Fibroblast of skin of right quadriceps (primary cell): ENCODE measurements at places on chromosomes 6 and 20.

DNA sequence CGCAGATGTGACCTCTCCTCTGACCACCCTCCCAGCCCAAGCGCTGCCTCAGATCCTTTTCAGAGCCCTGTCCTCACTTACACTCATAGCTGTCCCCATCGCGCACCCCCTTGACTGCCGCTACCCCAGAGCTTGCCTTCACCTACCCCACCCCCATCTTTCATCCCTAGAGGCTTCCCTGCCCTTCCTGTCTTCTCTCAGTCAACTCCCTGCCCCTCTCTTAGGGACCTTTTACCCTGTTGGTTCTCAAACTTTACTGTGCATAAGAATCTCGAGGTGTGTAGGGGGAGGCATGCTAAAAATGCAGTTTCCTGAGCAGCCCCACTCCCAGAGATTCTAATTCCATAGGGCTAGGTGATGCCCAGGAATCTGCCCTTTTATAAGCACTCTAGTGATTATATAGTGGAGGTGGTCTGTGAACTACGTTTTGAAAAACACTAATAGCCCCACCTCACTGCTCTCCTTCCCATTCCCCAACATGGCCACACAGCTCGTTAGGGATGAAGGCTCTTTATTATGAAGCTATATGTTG is 725 bp downstream of the TM9SF4 start:
- DNase-seq, result peak; percentile 23

DNA sequence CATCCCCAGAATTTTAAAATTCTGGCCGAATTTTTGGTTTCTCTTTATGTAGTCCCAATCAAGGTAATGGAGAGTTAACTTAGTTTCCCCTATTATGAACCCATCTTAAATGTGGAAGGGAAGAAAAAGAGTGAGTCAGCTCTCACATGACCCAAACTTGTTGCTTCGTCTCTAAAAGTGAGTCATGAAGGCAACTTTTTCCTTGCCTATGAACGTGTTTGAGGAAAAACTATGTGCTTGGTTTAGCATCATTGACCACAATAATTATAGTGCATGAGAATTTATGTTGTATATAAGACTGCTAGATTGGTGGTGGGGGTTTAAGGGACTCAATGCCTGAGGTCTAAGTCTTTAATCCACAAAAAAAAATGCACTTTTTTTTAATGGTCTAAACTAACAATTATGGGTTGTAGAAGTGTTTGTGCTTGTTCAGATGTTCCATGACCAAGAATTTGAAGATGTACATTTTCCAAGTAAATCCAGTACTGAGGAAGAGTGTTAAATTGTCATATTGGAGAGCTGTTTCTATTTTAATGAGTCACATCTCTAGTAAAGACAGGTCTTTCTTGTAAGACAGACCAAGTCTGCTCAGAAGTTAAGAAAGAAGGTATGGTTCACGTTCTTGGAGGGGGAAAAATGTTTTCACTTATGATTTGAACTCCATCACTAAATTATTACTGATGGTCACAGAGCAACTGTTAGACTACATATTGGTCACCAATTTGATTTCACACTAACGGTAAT is 409.9 kb upstream of the MARCKS start:
- peak; percentile 97 for DNase-seq

GRCh38 chr6:82711971-82712370 is 348.4 kb downstream of the TPBG start:
- peak; percentile 63 for DNase-seq

DNA sequence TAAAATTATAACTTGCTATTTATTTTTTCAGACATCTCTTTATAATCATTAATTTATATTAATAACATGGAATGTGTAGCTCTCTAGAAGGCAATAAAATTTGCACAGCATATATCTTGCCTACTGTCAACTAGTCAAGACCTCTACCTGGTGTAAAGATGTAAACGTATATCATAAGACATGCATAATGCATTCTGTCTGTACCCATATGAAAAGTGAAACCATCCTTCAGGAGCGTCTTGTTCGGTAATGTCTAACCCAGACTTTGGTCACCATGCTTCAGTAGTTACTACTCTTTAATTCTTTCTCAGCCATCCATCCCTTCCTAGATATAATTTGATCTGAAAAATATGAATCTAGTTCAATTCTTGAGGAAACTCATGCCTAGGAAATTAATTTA is 21.0 kb downstream of the CEP43 start:
- DNase-seq, result no peak

DNA sequence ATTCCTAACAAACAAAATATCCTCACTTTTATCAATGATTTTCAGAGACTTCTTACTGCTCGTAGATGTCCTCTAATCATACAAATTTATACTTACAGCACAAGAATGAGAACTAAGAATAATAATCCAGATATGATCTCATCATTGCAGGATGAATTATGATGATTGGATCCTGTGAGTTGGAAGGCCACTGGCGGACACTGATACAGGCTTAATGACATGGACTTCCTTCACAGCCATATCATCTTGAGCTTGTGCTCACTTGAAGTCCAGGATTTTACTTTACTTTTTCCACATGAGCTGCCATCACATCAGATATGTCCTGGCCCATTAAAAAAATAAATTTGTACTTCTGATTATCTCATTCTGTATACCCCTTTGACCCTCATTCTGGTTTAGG is 94.3 kb downstream of the NKAIN2 start:
- DNase-seq, result no peak

GRCh38 chr6:70376628-70377027 is 36.7 kb upstream of the FAM135A start:
- no peak for DNase-seq

DNA sequence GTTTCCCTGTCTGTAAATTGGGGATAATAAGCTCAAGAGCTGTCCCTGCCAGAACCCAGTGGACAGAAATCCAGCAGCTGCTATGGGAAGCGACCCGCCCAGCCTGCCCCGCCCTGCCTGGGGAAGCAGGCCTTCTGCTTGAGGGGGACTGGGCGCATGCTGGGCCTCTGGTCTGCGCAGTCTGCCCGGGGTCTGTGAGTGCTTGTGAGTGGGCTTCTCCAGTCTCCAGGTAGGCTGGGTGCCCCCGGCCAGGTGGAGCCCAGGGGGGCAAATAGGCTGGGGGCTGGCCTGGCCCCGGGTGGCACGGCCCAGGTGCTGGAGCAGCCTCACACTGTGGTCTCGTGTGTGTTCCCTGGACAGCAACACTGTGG is 648 bp upstream of the RBBP8NL start:
- no peak for DNase-seq

DNA sequence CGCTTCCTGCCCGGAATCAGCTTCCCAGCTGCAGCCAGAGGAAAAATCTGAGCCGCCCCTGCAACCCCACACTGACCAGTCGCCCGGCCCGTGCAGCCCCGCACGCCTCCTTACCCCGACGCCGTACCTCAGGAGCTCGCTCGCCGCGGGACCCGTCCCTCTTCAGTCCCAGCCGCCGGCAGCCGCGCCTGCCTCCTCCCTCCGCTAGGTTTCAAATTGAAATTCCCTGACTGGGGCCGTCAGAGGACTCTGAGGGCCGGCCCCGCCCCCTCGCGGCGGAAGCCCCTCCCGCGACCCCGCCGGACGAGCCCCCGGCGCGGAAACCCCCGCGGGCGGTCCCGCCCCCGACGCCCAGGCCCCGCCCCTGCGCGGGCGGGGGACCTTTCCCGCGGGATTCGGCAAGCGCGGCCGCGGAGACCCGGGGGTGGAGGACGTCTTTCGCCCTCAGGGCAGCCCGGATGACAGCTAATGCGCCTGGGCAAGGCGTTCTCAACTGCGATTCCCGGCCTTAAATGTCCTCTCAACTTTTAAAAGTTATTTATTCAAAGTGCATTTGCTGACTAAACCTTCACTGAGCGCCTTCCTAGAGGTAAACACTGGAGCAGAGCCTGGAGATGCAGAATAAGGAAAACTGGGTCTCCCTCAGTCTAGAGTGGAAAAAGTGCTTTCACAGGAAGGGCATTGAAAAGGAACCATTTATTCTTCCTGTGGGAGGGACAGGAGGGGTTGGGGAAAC is at the start of gene EPB41L2:
Gene EPB41L2, minus strand, starts transcription at position 218 of the 736 bp plus-strand sequence. CDS start 106,760 bp downstream, outside the sequence.
- peak; percentile 91 for DNase-seq

DNA sequence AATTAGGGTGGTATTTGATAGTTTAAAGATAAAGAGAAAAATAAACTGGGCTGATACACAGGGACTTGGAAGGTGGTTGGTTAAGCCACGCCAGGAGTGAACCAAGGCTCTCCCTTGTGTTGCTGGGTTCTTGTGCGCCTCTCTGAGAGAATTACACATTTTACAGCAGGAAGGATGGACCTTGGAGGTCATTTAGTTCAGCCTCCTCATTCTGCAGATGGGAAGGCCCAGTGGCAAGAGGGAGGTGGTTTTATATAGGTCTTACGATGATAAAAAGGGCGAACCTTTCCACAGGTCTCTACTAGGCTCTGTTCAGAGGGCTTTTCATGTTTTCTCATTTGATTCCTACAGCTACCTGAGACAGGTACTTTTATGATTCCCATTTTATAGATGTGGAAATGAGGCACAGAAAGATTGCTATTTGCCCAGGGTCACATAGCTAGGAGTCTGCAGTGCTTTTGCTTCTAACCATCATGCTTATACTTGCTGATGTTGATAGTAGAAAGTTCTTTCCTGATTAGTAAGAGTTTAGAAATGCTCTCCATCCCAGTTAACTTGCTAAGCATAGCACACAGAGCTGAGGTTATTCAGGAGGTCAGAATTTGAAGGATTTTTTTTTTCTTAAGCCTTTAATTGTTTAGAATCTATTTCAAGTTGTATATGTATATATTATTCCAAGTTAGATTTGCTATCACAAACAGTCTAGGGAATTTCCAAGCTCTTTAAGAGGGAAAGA is 12.8 kb downstream of the HIVEP1 start:
- peak; percentile 75 for DNase-seq

GRCh38 chr6:88165844-88166492 is at the start of gene CNR1:
Gene CNR1, minus strand, starts transcription at chr6:88166347. Its CDS starts 21,073 bp downstream, at chr6:88145274.
- peak; percentile 8 for DNase-seq

GRCh38 chr20:21820045-21820444 is 114.6 kb downstream of the PAX1 start:
- DNase-seq, result no peak

DNA sequence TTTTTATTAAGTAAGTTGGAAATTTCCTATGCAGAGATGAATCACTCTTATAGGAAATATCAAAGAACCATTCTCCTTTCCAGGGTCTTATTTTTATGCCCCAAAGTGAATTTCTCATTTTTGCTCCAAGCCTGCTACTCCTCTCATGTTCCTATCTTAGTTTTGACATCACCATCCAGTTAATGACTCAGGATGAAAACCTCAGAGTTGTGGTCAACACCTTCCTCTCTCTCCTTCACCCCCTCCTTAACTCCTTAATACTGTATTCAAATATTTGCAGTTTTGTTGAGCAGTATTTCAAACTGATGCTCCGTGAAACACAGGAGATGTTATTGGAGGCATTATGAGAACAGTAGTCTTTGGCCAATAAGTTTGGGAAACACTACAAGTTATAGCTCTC is 64.1 kb downstream of the NRN1 start:
- peak; percentile 79 for DNase-seq

DNA sequence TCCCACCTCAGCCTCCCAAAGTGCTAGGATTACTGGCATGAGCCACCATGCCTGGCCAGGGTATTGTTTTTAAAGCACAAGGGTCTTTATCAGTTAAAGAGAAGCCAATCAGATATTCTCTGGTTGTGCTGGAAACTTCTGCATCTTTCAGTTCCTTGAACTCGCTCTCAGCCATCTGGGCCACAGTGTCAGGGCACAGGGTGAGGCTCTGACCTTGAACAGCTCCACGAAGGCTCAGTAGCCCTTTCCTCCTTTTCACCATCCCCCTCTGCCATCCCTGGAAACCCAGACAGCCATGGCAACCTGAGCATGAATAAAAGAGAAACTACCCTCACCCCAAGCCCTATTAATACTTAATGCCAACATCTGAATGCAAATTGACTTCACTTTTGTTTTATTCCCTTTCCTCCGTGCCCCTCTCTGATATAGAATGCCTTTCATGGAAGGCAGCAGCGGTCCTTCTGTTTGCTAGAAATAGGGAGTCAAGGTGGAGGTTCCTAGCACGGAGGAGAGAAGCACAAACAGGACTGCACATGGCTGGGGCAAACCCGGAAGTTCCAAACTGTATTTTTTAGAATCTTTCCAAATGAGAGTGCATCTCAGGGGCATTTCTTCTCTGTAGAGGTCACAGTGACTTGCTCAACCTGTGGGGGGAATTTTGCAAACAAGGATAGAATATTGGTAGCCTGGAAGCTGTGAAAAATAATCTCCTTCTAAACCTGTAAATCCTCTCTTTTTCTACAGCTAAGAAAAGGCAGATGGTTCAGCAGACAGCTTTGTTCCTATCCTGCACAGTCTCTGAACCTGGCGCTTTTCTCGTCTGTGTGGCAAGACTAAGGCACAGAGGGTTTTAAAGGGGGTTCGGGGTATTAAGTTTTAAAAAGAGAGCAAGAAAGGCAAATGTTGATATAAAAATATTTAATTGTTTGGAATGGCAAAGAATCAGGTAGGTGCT is 176.4 kb upstream of the RREB1 start:
- no peak for DNase-seq
